ENCODE measurements at places on chromosomes 1 and 21.

GRCh38 chr1:197559244-197559643 lies 216.0 kb downstream of the DENND1B start:
- no peak for DNase-seq

DNA sequence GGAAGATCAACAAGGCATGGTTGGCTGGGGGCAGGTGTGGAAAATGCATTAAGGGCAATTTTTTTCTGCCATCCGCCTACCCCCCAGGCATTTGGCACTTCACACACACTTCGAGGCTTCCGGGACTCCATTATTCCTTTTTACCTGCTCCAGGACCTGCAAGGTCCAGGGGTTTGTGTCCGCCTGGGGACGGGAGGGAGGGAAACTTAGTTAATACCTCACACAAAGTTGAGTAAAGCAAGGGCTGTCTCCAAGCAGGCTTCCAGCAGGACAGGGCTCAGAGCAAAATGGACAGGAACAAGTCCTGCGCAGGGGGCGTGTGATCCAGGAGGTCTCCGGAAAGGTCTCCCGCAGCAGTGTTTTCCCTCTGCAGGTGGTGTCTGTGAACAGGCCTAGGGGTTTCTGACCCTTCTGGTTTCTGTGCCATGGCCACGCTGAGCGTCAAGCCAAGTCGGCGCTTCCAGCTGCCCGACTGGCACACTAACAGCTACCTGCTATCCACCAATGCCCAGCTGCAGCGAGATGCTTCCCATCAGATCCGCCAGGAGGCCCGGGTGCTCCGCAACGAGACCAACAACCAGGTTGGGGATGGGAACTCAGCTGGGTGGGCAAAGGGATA lies 712 bp downstream of the TEKT2 start:
- no peak for DNase-seq

- DNase-seq = no peak
Observed at GRCh38 chr21:43302062-43302700, 124.8 kb downstream of the SIK1 start.

- DNase-seq = no peak
Observed at GRCh38 chr1:231200388-231201031, 38.7 kb downstream of the TRIM67 start.

DNA sequence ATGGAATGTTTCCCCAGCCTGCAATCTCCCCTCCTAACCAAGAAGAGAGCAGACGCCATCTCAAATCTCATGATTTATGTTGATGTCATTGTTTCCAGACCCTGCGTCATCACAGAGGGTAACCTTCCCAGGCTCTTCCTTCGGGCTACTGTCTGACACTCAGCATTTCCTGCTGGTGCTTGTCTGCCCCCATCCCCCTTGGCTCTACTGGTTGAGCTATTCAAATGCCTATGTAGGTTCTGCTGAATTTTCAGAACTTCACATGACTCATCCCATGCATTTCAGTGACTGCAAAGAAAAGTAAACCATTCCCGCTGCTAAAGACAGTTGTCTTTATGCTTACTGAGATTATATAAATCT lies 24.8 kb upstream of the ITPKB start:
- DNase-seq = peak; percentile 13

- DNase-seq = no peak
Observed at GRCh38 chr21:39650306-39650705, 37.6 kb downstream of the B3GALT5 start.

DNA sequence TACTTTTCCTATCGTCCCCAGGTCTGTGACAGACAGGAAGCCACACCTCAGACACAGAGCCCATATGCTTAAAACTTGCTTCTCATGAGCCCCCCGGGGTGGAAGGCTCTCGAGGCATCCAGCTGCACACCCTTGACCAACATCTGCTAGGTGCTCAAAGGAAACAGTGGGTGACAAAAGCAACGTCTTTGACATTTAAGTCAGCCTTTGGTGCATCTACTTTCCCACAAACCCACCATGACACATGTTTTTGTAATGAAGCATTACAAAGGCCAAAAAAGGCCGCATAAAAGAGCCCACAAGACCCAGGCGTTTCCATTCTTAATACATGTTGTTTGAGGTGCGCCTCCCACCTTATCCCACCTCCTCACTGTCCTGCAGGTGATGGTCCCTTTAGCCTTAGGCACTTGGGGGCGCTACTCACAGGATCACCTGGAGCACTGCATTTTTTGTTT lies 11.8 kb upstream of the FASLG start:
- no peak for DNase-seq

GRCh38 chr1:215418876-215419447 lies 148.1 kb upstream of the KCTD3 start:
- DNase-seq = no peak

DNA sequence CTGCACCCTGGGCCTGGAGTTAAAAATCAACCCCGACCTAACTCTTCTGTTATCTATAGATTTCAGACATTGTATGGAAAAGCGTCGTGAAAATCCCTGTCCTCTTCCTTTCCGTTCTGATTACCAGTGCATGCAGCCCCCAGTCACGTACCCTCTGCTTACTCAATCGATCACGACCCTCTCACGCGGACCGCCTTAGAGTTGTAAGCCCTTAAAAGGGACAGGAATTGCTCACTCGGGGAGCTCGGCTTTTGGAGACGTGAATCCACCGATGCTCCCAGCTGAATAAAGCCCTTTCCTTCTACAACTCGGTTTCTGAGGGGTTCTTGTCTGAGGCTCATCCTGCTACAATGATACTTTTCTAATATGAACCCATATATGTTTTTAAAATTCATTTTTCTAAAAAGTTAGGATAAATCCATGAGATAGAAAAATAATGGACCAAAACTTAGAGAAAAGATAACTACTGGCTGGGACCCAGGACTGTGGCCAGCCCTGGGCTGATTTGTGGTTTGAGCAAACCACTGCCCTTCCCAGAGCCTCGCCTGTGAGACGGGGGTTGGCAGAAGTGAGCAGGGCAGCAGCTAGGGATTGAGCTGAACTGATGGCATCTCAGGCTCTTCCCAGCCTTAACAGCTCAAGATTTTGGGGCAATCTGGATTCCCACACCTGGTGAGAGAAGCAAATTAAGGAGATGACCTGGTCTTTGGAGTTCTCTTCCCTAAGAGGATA lies 5.0 kb downstream of the UQCRHL start:
- no peak for DNase-seq

- DNase-seq = peak; percentile 56
Observed at GRCh38 chr1:200979574-200980451, 43.7 kb downstream of the KIF21B start.

- no peak for DNase-seq
Observed at GRCh38 chr1:156663178-156663577, 14.0 kb downstream of the NES start.

DNA sequence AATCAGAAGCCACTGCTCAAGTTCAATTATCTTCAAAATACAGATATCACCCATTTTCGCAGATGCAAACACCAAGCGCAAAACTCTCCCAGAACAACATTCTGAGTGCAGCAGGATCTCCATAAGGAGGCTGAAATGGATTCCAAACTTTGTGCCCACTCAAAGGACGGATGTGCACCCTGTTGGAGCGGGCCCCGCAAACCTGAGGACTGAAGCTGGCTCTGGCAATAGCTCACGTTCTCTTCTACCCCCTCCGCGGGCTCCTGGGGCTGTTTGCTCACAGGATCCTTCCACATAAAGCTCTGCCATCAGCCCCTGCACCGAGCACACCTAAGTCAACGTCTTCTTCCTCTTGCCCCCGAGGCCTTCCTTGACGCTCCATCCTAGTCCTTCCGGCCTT lies 11.7 kb upstream of the RCSD1 start:
- no peak for DNase-seq

DNA sequence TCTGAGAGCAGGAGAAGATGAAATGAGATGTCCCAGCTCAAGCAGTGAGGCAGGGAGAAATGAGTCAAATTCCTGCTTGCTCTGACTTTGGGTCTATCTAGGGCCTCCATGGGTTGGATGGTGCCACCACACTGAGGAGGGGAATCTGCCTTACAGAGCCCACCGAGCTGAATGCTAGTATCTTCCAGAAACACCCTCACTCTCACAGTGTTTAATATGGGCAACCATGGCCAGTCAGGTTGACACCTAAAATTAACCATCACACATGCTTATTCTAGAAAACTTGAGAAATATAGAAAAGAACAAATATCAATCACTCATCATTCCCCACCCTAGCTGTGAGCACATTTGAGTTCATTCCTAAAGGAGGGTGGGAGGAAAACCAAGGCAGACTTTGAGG lies 29.4 kb upstream of the FHAD1 start:
- DNase-seq = no peak

GRCh38 chr1:44778705-44779576 lies 3.6 kb downstream of the RPS8 start:
- DNase-seq = no peak

GRCh38 chr1:99107680-99108079 lies 103.0 kb upstream of the PLPPR5 start:
- no peak for DNase-seq

DNA sequence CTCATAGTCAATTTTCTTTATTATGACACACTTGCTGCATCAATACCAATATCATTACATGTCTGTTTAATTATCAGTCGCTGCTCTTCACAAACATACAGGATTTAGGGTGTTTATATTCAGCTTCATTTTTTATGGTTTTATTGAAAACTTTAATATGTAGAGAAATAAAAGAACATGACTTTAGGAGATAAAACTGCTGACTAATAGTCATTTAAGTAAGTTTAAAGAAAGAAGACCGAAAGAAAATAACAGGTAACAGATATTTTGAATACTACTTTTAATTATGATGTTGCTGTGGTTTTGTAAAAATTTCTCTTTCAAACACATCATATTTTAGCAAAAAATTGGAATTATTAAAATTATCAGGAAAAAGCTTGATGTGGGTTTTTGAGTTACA lies 685.1 kb upstream of the BRINP3 start:
- no peak for DNase-seq

DNA sequence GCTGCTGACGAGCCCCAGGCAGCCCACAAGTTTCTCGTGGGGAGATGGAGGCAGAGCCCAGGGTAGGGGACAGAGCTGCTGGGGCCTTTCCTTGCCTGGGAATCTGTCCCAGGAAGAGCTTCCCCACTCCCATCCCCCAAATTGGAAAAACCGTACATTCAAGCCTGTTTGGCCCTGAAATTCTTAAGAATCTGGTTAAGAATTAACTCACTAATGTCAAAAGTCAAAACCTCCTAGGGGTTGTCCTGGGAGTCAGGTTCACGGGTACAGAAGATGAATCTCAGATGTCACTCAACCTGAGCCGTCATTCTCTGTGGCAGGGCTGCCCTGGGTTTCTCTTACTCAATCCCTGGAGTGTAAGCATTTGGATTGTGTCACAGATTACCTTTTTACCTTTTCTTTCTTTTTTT lies 8.4 kb downstream of the C1orf115 start:
- no peak for DNase-seq

DNA sequence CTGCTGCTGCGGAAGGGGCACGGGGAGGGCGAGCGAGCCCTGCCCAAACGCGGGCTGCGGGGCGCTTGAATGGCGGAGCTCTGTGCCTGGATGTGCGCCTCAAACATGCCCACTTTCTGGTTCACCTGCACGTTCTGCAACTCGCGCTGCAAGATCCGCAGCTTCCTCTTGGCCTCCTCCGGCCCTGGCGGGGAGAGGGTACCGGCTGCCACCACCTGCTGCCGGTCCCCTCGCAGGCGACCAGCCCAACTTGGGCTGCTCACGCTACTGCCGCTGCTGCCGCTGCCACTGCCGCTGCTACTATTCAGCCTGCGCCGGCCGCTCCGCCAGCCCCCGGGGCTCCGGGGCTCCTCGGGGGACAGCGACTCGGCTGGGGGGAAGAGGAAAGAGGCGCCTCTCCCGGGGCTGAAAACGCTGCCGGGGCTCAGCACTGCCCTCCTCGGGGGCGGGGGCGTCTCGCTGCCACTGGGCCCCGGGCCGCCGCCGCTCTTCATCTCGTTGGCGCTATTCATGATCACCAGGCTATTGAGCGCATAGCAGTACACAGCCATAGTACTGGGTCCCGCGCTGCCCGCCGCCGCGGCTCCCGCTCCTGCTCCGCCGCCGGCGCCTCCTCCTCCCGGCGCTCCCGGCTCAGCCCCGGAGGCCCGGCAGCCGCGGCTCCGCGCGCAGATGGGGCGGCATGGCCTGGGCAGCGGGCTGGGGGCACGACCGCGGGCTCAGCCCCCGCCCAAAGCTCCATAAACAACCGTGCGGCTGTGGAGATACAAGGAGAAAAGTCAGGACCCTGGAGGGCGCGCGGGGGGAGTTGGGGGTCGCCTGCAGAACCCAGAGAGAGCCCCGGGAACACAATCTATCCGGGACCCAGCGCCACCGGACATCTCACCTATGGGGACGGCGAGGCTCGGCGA lies 1.9 kb downstream of the ITPKB start:
- DNase-seq = peak; percentile 40

- no peak for DNase-seq
Observed at GRCh38 chr1:153248176-153248879, 11.2 kb upstream of the LORICRIN start.

DNA sequence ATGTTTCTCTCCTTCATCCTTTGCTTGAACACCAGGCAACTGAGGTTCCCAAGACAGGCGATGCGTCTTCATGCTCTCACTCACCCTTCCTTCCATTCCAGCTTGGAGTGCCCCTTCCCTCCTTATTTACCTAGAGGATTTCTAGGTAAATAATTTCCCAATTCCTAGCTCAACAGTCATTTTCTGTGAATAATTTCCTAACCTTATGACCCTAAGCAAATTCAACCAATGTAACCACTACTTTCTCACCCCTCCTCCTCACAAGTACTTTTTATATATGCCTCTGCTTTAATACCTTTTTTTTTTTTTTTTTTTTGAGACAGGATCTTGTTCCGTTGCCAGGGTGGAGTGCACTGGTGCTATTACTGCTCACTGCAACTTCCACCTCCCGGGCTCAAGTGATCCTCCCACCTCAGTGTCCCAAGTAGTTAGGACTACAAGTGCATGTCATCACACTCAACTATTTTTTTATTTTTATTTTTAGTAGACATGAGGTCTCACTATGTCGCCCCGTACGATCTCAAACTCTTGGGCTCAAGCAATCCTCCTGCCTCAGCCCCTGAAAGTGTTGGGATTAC lies 86.7 kb downstream of the USP24 start:
- no peak for DNase-seq

GRCh38 chr1:92756537-92756936 lies 28.4 kb downstream of the EVI5 start:
- no peak for DNase-seq

GRCh38 chr1:210650403-210650802 lies 321.7 kb downstream of the HHAT start:
- DNase-seq = no peak

DNA sequence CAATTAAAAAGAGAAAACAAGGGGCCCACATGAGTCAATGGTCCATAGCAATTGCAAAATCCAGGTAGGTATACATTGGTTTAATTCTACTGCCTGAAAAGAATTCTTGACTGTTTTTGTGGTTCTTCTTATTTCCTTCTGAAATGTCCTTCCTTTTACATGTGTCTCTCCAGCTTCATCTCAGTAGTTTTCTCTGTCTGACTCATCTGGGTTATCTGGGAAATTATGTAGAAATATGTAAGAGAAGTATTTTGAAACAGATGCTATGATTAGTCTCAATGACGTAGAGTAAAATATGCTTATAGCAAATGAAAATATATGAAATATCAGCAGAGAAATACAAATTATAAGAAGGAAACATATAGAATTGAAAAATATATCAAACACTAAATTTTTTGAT lies 953.2 kb downstream of the BRINP3 start:
- no peak for DNase-seq

GRCh38 chr1:65001231-65001792 lies 35.0 kb upstream of the JAK1 start:
- DNase-seq = peak; percentile 54

Data from CD4-positive, alpha-beta T cell (primary cell).